ENCODE measurements at places on chromosomes 3 and 15. TPM values are rescaled to one million over a fixed set of nuclear protein-coding genes. Genes with fewer than 3 reads are reported as not detected.

Gene TMC3
- polyA plus RNA-seq, result not detected

Gene ETV5
- polyA plus RNA-seq, result 7.3 TPM

Gene GATM
- 68.7 TPM for polyA plus RNA-seq

Gene SEMA3B
- polyA plus RNA-seq, result 40.1 TPM

Gene IMPG2
- polyA plus RNA-seq, result not detected

Gene ACKR2
- polyA plus RNA-seq, result 0.30 TPM

Gene OGG1
- 20.0 TPM for polyA plus RNA-seq

Gene GOLGA8N
- 5.1 TPM for polyA plus RNA-seq

Gene GRM2
- 0.06 TPM for polyA plus RNA-seq

Gene PIK3CB
- polyA plus RNA-seq, result 9.2 TPM

Gene EPHA3
- polyA plus RNA-seq, result 0.46 TPM

Gene NME9
- polyA plus RNA-seq, result not detected

Gene PAQR5
- polyA plus RNA-seq, result 7.5 TPM

Gene CISH
- polyA plus RNA-seq, result 6.8 TPM
